ENCODE measurements at places on chromosomes 4 and X.

DNA sequence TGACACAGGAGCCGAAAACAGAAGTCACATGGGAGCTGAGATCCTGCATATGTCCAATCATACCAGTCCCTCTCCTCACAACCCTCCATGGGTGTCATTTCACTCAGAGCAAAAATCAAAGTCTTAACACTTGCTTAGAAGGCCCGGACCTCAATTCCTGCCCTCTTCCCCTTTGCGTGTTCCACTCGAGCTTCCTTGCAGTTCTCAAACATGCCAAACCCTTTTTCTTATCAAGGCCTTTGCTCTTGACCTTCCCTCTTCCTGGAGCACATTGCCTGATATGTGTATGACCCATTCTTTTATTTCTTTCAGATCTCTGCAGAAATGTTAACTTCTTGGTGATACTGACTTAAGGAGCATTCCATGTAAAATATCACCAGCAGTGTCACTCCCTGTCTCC, 87.0 kb upstream of the USP38 start:
- no peak for DNase-seq

DNA sequence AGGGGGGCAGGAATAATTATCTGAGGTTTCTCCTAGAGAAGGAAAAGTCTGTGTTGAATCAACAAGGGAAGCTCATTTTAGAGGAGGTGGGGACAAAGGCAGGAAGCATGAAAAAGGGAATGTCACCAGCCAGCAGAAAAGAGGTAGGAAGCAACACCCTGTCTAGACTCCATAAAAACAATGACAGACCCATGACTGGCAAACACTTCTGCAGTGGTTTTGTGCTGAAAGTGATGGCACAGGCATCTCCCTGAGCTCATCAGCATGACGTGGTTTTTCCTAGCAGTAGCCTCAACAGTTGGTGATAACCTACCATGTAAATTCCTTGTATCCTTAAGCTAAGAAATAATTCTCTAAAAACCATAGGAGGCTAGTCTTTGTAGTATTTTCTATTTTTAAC, 110.7 kb upstream of the GALNT7 start:
- no peak for DNase-seq

- no peak for DNase-seq
Observed at GRCh38 chr4:68132342-68132741, 2.7 kb upstream of the TMPRSS11F start.

GRCh38 chrX:43728002-43728401, 71.9 kb downstream of the MAOA start:
- DNase-seq = no peak

DNA sequence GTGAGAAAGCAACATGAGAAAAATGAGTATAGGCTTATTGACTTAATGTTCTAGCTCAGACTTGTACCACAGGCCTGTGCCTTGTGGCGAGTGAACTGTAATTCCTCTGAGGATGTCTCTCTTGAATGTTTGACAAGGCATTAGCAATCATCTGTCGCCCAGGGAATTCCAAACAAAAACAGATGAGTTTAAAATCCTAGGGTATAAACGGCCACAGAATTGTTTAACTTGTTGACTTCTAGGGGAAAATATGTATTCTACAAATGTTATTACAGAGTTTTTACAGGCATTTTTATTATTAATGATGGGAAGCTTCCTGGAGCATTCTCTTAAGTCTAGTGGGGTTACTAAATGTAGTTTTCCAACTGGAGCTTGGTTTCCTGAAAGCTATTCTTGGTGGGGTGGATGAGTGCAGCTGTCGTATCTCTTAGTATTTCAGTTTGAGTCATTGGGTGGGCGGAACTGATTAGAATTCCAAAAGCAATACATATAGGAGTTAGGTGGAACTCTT, 40.6 kb downstream of the ARHGAP10 start:
- no peak for DNase-seq

- no peak for DNase-seq
Observed at GRCh38 chr4:93684571-93684970, 144.0 kb upstream of the ATOH1 start.

DNA sequence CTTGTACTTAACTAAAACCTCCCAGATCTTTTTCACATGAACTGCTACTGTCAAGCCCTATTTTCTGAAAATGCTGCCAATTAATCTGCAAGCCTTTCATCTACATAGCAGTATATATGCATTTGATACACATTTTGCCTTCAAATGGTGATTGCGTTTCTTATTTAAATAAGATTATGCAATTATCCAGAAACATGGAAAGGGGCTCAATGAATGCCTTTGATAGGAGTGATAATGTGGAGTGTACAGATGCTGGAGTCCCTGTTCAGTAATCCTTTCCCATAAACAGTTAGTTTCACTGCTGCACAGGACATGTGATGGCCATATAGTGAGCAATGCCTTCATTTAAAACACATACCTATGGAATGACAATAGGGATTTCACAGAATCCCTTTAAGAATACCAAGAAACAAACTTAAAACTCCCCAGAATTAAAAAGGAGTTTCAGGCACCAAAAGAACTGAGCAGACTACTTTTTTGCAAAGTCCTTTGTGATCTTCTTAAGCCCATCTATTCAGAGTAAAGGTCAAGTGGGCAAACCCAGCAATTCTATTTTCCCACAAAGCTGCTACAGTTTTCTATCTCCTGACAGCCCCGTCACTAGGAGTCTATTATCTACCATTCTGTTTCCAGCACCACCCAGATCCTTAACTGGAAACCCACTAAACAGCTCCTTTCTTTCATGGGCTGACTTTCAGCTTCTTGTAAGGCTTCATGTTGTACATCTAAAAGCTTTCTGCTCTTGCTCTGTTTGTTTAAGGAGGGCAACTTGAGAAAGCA, 120.3 kb downstream of the UNC5C start:
- no peak for DNase-seq

GRCh38 chr4:182230256-182230655, 12.9 kb upstream of the TENM3 start:
- no peak for DNase-seq

- DNase-seq = no peak
Observed at GRCh38 chrX:56728321-56728720, 722 bp upstream of the NBDY start.

GRCh38 chr4:163495900-163496299, 1.4 kb downstream of the TMA16 start:
- no peak for DNase-seq

DNA sequence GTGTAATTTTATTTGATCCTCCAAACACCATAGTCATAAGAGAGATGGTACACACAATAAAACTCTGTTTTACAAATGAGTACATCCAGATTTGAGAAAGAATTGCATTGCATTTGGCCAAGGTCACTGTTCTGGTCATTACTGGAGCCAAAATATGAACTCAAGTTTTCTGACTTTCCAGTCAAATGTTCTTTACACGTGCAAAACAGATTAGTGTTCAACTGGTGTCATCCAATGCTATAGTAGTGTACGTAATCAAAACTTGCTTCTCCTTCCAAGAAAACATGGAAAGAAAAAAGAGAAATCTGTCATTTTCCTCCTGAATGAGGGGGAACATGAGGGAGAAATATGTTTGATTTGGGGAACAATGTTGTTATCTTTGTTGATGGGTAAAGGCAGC, 291.9 kb downstream of the NAF1 start:
- DNase-seq = no peak

- DNase-seq = no peak
Observed at GRCh38 chr4:67658302-67658701, 42.7 kb downstream of the UBA6 start.

DNA sequence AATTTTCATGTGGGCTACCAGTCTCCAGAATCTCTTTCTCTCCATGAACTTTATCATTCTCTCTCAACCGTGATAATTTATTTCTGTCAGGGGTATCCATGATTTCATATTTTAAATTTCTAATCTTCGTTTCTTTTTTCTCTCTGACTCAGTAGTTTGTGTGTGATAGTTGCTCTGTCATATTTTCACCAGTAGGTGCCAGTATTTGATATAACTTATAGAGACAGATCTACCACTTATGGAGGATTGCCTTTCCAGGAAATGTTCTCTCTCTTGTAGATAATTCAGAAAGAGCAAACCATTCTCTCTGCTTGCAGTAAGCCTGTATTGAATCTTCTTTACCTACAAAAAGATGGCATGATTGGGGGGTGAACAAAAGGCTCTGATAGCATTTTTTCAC, 79.3 kb upstream of the DYNLT3 start:
- no peak for DNase-seq

DNA sequence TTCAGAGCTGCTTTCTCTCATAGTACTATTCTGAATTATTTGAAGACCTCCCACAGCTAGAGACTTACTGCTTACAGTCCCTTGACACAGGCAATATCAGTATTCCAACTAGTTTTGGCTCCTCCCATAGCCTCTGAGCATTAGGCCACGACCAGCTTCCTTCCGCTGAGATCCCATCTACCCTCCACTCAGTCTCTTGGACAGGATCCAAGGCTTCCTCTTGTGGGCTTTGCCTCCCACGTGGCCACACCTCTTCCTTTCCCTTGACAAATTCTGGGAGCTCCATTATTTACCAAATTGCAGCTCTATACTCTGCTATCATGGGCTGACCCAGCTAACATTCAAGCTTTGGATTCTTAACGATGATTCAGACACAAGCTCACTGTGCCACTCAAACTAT, 470.4 kb upstream of the GALNT7 start:
- DNase-seq = no peak

DNA sequence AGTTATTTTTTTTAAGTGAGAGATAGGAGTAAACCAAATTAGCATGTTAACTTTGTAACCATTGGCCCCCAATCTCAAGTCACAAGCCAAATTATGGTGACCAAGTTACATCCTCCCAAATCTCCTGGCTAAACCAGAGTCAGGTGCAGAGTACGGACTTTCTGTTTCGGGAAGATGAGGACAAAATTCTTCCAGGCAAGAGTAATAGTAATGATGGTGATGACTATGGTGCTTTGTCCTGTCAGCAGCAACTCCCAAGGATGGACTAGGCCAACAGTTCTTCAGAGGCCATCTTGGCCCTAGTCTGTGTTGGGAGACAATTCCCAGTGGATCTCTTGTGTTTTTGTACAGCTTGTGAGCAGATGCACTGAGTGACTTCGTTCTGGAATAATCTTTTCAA, 148.8 kb downstream of the GPC3 start:
- DNase-seq = no peak

- DNase-seq = no peak
Observed at GRCh38 chr4:1080961-1081688, 32.2 kb downstream of the RNF212 start.

DNA sequence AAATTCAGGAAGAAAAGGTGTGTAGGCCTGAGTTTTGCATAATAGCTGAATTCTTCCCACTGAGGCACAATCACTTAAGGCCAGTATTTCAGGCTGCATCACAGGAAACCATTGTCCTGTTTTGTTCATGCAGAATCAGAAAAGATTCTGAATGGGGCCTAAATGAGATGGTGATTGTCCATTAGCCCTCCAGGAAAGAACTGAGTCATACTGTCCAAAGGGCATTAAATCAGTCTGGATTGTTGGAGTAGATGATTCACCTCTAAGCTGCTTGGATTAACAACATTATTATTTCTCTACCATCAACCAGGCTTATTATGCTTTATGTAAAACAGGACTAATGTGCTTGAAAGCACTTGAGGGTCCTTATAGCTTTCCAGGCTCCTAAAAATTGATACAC, 36.2 kb downstream of the CT47B1 start:
- DNase-seq = no peak

GRCh38 chr4:168139336-168139735, 47.0 kb downstream of the ANXA10 start:
- DNase-seq = no peak

DNA sequence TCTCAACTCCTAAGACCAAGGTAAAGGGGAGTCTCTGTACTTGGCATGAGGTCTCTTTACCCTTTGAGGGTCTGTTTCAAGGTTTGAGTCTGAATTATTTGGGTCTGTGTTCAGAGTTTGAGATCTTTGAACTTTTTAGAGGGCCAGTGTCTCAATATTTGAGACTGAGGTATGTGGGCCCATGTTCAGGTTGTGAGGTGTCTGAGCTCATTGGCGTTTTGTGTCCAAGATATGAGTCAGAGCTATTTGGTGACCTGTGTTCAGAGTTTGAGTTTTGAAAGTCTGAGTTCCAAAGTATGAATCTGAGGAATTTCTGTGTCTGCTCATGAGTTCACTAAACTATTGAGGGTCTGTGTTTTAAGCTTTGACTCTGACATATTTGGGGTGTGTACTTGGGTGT, 36.7 kb upstream of the PAGE4 start:
- DNase-seq = no peak

DNA sequence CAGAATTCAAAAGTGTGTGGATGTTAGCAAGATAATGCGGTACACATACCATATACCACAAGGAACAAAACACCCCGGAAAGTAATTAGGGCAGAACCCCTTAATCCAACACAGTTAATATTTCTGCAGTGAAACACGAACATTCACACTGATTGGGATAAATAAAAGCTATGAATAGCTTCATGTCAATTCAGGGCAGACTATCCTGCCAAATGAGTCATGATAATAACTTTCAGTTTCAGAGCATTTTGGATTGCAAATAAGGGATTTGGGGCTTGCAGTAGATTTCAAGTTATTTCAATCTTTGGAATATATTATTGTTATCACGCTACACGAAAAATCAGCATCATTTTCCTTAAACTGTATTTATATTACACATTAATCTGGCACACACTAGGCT, 24.3 kb downstream of the IRF2 start:
- no peak for DNase-seq

- DNase-seq = no peak
Observed at GRCh38 chr4:98602270-98602669, 56.1 kb downstream of the TSPAN5 start.

DNA sequence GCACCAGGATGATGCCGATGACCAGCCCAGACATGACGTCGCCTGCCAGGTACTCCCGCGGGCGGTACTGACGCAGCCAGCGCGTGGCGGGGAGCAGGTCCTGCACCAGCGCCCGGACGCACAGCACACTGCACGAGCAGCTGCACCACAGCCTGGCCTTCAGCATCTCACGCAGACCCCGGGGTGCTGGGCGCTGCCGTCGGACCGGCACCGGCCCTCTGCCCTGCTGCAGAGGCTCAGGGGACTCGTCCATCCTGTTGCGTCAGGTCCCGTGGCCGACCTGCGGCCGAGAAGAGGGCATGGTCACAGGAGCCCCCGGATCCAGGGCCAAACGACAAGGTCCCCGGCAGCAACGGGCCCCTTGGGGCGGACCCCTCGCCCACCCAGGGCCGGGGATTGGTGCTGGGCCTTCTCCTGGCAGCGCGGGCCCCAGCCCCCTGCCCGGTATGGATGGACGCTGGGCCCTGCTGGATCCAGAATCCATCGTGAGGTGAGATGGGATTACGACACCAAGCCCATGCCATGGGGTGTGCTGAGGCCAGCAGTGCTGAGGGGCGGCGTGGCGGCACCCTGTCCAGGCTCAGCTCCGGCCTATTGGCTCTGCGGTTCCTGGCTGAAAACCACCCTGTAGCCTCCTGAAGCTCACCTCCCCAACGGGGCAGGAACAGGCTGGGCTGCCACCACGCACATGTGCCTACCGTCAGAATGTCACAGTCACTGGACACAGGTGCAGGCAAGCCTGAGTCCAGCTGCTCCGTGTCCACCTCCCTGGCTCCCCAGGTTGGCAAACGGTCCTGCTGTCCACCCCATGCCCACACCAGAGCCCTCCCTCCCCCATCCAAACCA, 1.5 kb downstream of the SLC26A1 start:
- no peak for DNase-seq

- DNase-seq = no peak
Observed at GRCh38 chrX:97517763-97518162, 634.1 kb downstream of the RPA4 start.
